ENCODE measurements at places on chromosomes 2 and 18.

- no peak for DNase-seq
Measured at GRCh38 chr2:68916226-68916625, 36.5 kb downstream of the GKN2 start.

GRCh38 chr2:18925296-18925695 is 335.9 kb upstream of the NT5C1B start:
- no peak for DNase-seq

GRCh38 chr2:175256806-175257585 is 75.5 kb upstream of the ATP5MC3 start:
- DNase-seq = no peak

DNA sequence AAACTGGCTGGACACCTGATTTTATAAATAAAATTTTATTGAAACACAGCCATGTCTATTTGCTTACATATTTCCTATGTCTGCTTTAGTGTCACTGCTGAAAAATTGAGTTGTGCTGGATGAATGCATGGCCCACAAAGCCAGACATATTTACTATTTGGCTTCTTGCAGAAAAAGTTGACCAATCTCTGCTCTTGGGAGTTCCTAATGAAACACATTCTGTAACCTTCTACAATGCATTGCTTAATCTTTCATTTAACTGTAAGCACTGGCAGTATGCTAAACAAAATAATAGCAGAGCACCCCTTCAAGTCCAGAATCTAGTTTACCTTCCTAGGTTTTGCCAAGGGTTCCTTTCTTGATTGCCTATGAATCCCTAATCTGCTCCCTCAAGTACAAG is 17.7 kb upstream of the SERPINB7 start:
- DNase-seq = no peak

- no peak for DNase-seq
Measured at GRCh38 chr2:226478109-226478809, 321.4 kb downstream of the IRS1 start.

DNA sequence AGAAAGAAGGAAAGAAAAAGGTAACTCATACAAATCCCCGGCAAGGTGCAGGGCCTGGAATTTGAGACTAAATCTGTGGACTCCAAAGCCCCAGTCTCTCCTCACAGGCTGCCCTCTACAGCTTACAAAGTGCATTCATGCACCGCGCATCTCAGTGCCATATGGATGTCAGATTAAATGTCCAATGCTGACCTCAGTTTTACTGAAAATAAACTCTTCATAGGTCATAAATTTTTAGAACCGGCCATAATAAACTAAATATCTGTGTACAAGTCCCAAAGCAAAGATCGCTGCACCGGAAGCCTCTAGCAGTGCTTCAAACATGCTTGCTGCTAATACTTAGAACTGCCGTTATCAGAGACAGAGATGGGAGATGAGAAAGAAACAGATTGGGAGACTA is 17.7 kb downstream of the ST6GAL2 start:
- no peak for DNase-seq

GRCh38 chr2:173708806-173709205 is 256.4 kb downstream of the SP3 start:
- no peak for DNase-seq

DNA sequence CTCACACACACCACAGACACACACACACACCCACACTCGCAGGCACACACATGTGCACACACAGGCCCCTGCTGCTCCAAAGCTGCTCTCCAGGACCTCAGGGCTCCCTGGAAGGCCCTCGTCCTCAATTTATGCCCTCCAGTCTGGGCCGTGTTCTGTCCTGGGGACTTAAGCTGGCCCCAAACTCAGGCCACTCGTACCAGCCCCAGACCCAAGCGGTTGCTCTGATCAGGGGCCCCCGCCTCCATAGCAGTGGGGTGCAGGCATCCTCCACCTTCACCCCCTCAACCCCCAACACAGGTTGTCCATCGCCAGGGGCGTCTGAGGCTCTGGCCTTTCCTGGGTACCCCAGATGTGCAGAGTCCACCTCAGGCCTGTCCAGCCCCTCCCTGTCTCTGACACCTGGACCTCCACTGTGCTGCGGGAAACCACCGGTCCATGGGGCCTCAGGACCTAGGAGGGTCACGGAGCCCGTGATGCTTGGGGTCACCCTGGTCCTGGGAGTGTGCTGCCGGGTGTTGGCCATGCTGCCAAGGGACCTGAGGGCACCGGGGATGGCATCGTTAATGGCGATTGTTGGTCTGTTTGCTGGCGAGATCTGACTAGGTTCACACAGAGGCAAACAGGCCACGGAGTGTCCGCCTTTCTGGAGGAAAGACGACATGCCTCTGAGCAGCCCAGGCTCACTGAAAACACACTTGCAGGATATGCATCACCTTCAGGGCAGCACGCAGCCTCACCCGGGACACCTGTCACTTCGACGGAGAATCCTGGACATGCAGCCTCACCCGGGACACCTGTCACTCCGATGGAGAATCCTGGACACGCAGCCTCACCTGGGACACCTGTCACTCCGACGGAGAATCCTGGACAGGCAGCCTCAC is 155.6 kb downstream of the NDUFA10 start:
- no peak for DNase-seq

- DNase-seq = no peak
Measured at GRCh38 chr2:61460163-61460562, 10.7 kb downstream of the USP34 start.

DNA sequence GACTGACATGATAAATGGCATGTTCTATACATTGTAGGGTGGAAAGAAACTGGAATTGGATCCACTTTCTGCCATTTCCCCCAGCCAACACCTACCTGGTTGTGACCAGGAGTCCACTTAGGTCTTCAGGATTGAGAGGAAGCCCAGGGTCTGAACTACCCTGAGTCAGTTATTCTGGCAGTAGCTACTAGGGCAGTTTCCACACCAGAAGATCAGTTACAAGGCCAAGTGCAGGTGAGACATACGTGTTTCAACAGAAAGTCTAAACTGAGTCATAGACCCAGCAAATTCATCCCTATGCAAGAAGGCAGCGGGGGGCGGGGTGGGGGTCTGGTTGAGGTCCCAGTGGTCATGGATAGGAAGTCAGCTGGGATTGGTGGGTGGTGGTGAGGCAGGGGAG is 21.9 kb downstream of the ANTXR1 start:
- DNase-seq = no peak

GRCh38 chr2:11799826-11800225 is 53.4 kb downstream of the LPIN1 start:
- no peak for DNase-seq

DNA sequence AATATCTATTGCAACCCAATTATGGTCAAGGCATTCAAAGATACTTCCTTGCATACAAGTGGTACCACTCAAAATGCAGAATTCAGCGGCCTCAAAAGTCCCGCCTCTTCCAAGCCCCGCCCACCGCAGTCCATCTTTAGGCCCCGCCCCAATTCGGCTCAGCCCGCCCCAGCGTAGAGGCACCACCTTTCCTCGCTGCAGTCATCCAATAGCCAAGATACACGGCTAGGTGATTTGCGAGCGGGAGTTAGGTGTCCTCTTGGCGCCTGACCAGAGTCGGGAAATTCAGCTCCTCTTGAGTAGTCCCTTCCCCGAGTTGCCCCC is 431 bp upstream of the SEC11C start:
- DNase-seq = peak; percentile 92

DNA sequence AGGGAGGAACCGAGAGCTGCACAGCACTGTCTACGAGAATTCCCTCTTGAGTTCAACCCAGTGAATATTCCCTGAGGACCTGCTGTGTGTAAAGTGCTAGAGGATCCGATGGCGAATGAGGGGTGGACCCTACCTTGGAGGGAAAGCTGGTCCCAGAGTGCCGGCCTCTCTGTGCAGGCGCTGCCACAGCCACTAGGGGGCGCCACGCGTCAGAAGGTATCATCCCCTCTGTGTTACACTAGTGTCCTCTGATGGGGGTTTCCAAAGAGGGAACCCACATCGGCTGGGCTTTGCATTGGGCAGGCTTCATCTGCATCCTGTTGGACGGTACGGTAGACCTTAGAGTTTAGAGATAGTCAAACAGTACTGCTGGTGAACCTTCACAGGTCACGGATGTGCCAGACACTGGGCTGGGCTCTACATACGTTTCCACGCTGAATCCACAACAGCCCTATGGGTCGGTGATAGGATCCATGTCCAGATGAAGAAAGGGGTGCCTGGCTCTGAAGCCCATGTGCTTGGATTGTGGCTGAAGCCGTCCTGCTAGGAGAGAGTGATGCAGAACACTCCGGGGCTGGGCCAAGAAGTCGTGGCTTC is 39.0 kb downstream of the COA5 start:
- no peak for DNase-seq

GRCh38 chr2:217283460-217283859 is 423.6 kb upstream of the TNP1 start:
- DNase-seq = no peak

DNA sequence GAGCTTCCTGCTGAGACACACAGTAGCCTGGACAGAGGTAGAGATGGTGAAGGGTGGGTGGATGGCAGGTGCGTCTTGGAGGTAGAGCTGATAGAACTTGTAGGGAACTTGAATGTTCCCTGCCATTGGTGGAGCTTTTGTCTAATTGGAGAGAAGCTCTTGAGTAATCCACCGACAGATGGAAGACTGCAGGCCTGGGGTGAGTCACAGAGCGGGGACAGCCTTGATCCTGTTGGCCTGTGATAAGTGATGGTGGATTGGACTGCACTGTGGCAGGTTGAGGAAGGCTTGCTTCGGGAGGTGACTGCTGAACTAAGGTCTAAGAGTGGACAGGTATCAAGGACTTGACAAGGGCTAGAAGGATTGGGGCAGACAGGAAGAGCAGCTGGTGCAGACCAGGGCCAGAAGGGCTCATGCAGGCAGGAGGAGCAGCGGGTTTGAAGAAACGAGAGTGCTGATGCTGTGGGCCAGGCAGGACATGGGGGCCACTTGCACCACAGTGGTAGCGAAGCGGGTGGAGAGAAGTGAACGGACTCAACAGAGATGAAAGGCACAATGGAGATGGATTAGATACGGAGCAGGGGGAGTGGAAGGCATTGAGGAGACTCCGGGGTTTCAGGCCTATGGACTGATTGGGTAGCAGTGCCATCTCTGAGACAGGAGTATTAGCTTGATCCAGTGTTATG is 16.3 kb downstream of the CABLES1 start:
- DNase-seq = no peak

DNA sequence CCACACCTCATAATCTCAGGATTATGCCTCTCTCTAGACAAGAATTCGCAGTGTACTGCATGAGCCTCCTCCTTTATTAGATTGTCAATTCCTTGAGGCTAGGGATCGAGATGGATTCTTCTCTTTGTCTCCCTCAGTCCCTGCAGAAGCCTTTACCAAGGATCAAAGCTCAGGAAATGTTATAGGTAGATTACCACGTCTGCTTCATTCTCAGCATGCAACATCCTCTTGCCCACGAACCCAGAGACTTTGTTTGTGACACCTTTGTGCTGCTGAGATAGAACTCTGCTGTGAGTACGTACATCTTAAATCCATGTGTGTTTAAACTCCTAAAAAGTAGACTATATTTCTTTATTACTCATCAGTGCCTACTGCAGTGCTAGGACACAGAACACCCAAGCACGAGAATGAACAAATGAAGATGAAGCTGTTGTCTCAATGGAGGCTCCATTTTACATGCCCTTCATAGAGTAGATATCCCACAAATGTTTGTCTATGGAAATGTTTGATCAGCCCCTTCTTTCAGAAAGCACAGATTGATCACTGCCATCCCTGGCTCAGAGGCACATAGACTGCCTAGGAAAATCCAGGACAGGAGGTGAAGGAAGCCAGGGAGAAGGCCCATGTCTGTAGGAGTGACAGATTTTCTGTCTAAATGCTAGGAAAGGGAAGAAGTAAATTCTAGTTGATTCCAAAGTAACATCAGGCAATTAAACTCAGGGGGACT is 98.8 kb upstream of the KLHL29 start:
- DNase-seq = no peak

DNA sequence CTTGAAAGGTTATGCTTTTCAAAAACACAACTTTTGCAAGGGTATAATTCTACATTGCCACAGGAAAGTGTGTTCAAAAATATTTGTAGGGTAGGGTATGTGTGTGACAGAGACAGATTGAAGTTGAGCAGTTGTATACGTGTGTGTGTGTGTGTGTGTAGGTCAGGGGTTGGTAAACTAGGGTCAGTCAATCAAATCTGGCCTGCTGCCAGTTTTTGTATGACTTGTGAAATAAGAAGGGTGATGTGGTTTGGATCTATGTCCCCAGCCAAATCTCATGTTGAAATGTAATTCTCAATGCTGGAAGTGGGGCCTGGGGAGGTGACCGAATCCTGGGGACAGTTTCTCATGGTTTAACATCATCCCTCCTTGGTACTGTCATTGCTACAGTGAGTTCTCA is 148.2 kb downstream of the CERS6 start:
- no peak for DNase-seq

DNA sequence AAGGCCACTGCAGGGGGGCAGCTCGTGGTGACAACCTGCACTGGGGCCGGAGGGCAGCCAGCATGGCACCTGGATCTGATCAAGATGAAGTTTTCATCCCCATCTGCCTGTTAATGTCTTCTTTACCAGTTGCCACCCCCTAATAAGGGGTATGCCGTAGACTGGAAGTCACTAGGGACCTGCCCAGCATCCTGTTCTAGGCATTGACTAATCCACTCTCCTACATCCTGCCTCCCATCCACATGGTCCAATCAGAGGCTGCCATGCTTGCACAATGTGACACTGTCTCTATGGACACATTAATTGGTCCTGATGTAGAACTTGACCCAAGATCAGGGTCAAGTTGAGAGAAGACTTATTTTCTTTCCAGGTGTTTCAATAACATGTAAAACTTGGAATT is 95.1 kb upstream of the LCLAT1 start:
- no peak for DNase-seq

- DNase-seq = no peak
Measured at GRCh38 chr18:34710458-34710914, 388 bp downstream of the DTNA start.

DNA sequence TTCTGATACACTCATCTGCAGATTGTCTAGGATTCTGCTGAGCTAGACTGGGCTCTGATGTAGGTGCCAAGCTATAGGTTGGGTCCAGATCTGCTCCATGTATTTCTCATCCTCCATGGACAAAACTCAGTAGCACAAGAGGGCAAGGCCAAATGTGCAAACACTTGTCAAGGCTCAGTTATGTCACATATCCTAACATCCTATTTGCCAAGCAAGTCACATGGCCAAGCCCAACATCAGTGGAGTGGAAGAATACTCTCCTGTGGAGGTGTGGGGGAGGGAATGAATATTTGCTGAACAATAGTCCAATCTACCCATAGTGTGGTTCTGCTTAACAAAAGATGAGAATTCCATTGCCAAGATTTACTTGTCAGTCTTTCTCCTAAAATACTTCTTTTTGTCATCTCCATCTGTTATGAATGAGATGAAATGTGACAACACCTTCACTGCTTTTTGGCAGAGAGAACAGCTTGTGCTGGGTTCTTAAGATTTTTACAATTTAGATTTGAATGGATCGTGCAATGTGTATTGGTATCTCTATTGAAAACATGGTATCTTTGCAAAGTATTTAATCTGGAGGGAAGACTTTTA is 89.9 kb downstream of the OXER1 start:
- DNase-seq = no peak

GRCh38 chr18:75582406-75582821 is 154.9 kb upstream of the SMIM21 start:
- no peak for DNase-seq

DNA sequence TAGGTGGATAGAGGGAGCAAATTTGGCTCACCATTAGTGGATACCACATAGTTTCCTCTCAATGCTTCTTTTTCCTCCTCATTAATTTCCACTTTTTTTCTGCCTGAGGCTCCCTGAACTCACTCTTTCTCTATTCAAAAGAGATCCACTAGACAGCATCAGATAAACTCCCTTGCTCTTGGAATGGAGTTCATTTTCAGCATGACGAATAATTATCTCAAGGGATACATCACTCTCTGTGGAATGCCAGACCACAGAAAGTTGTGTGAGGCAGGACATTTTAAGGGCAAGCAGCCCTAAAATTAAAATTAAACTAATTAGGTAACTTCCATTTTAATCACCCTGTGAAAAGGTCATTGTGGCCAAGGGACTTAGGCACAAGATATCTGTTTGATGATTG is 1920.1 kb upstream of the CELF4 start:
- DNase-seq = no peak

Data from DMS153 (cell line).